Activated T-cell treated with anti-CD3 and anti-CD28 coated beads, Interleukin-2, amount 50 U/mL, for 1 hour (primary cell): ENCODE measurements at places on chromosomes 4 and X.

DNA sequence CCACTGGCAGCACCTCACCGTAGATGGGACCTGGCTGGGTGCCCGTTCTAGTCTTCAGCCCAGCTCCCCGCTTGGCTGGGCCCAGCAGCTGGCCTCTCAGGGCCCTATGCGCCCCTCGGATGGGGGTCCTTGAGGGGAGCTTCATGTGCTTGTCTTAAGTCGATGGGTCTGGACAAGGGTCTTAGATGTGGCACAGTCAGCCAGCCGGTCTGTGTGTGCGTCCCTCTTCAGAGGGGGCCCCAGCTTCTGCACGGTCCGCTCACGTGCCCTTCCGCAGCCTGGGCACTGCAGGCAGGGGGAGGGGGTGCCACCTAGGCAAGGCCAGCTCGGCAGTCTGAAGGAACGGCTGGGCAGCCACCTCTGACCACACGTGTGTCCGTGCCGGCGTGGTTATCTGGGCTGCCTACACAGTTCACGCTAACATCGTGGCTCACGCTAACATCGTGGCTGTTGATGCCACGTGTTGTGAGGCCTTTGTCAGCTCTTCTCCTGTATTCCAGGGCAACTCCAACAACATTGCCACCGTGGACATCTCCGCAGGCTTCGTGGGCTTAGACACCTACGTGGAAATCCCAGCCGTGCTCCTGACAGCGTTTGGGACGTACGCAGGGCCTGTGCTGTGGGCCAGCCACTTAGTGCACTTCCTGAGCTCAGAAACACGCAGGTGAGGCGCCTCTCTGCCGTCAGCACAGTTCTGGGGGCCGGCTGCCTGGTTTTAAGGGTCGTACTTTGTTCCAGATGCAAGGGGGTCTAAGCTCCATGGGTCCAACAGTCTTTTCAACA is 34.5 kb downstream of the PIGG start:
- no peak for DNase-seq

- DNase-seq, result no peak
Measured at GRCh38 chr4:7887436-7887835, 52.2 kb downstream of the AFAP1 start.

- no peak for DNase-seq
Measured at GRCh38 chr4:152062936-152063620, 302.3 kb upstream of the GATB start.

- no peak for DNase-seq
Measured at GRCh38 chrX:109537324-109537665, 651 bp downstream of the NXT2 start.

- no peak for DNase-seq
Measured at GRCh38 chr4:172018358-172018757, 205.2 kb downstream of the GALNTL6 start.

GRCh38 chr4:126991965-126992364 is 640.8 kb upstream of the INTU start:
- no peak for DNase-seq

GRCh38 chrX:107549504-107549903 is 78.8 kb upstream of the PRPS1 start:
- peak; percentile 21 for DNase-seq

DNA sequence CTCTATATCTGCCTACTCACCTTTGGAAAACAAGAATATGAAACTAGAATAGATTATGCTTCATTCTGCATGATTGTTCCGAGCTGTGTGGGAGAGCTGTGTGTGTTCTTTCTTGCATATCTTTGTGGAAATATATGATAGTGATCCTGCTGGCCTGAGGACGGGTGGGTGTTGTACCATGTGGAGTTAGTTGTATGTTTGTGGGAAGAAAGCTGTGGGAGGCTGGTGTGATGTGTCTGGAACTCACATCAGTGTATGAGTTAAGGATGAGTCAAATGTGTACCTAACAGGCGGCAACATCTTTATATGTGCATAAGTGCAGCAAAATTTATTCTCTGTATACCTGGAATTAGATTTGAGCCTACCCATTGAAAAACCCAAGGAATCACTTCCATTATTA is 208.1 kb upstream of the ADGRL3 start:
- no peak for DNase-seq

GRCh38 chr4:103076747-103077347 is at the start of gene SLC9B2:
Gene SLC9B2, minus strand, starts transcription at chr4:103076761. Its CDS starts 9,211 bp downstream, at chr4:103067550.
- no peak for DNase-seq

- DNase-seq, result no peak
Measured at GRCh38 chr4:6662591-6662990, 22.1 kb downstream of the MRFAP1 start.

- no peak for DNase-seq
Measured at GRCh38 chrX:124268099-124268498, 64.4 kb upstream of the TEX13D start.

GRCh38 chr4:108529984-108530905 is 90.1 kb upstream of the RPL34 start:
- DNase-seq, result no peak

DNA sequence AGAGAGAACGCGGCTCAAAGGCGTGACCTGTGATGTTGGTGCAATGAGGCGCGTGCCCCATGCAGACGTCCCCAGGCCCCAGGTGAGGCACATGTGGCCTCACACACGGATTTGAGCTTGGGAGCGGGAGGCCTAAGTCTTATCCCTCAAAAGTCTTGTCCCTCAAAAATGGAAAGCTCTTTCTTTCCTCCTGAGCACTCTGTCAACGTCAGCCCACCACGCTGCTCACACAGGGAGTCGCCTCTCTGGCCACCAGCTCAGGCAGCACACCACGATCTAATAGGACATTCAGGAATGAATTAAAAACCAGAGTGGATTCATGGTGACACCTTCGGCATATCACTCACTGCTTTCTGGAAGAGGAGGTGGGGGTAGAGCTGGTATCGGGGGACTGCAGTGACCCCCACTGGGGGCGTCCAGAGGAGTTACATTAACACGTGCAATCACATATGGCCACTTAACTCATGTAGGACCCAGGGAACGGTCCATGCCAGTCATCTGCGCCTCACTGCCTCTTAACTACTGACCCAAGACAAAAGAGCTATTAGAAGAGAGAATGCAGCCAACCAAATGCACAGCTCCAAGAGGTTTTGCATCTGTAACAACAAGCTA is 21.9 kb upstream of the CYP4V2 start:
- no peak for DNase-seq

GRCh38 chrX:136953867-136954787 is 73.6 kb upstream of the RBMX start:
- DNase-seq, result peak; percentile 46

DNA sequence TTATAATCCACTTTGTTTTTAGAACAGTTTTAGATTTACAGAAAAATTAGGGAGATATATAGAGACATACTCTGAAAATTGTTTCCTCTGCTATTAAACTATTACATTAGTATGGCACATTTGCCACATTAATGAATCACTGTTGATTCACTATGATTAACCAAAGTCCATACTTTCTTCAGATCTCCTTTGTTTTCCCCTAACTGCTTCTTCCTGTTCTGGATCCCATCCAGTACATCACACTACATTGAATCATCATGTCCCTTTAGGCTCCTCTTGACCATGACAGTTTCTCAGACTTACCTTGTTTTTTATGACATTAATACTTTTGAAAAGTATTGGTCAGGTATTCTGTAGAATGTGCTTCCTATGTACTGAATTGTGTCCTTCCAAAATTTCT is 109.2 kb upstream of the EDNRA start:
- DNase-seq, result no peak

GRCh38 chrX:39167791-39168190 is 366.5 kb downstream of the MID1IP1 start:
- DNase-seq, result no peak

DNA sequence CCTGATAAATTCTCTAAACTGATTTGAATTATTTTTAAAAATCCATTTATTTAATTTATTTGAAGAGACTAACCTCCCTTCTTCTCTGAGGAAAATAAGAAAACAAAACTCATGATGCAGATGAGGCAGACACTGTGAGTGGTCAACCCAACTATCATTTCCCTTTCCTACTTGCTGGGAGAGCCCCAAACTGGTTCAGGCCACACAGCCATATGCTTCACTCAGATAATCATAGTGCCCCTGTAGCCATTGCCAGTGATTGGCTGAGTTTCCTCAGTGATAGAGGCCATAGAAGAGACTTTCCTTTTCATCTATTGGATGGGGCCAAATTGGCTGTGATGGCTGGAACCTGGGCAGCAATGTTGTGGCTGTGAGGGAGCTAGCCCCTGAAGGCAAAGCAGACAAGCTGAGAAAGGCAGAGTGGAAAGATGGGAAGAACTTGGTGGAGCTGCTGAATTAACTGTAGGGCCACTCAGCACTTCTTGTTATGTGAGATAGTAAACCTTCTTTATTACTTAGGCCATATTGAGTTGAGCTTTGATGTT is 49.8 kb downstream of the RAB33B start:
- DNase-seq, result no peak

- no peak for DNase-seq
Measured at GRCh38 chr4:182297659-182298058, 54.5 kb downstream of the TENM3 start.

DNA sequence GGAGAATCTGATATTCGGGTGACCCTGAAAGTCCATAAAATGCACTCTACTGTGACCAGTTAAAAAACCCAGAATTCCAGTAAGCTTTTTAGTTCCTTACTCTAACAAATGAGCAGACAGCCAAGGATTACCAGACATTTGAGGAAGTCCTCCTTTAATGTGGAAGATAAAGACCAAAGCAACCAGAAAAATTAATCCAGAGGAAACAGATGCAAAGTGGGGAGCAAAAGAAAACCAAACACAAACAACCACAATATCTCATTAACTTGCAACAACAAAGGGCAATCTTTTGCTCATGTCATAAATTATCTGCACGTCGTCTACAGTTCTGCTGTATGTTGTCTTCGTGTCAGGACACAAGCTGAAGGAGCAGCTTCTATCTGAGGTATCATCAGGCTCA is 164.4 kb downstream of the PJA1 start:
- no peak for DNase-seq

DNA sequence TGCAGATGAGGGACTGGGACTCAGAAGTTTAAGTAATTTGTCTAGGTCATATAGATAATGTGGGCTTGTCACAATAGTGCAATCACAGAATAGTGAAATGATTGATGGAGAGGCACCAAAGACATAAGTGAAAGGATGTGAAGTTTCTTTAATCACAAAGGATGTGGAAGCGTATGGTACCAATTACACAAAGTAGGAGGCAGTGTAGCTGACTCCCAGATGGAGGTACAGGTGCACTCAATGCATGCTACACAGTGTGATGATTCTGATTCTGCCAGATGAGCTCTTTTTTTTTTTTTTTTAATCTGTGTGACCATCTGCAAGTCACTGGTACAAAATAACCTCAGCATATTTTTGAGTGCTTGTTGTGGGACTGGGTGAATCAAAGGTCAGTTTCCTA is 411.3 kb downstream of the SPRY1 start:
- DNase-seq, result no peak
